ENCODE measurements at places on chromosomes 5 and 9.
A peak's percentile ranks its signal among the peaks of the same experiment; 100 is the strongest.

DNA sequence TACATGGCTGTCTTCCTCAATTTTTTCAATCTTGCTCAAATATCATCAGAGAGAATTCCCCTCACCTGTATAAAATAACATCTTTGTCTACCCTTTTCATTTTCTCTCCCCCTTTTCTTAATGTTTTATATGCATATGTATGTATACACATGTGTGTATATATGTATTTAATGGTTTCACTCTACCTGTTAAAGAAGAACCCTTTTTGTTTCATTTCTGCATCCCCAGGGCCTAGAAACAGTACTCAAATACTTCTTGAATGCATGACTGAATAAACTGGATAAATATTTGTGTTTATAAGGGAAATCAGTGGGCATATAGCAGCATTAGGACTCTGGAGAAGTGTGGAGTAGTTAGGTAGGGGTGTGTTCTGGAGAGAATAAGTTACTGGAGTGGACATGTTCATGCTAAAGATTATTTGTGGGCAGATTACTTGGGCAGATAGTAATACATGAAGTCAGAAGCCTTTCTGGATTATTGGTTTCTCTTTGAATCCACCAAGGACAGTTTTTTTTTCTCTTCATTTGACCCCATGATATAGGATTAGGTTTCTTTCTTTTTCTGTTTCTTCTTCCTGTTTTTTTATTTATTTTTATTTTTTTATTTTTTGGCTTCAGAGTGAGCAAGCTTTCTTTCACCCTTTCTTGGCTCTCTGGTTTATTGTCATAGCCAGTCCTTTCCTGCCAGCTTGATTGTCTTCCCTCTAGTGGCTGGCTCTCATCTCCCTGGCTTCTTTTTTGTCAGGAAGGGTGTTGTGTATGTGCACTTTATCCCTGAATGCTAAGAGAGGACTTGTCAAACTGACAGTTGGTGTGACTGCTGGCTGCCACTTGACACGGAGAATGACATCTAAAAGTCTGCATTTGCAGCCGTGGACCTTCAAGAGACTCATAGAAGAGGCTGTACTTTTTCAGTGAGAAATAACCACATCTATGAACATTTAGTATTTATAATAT is 89.3 kb downstream of the ZCCHC7 start:
- DNase-seq = no peak

DNA sequence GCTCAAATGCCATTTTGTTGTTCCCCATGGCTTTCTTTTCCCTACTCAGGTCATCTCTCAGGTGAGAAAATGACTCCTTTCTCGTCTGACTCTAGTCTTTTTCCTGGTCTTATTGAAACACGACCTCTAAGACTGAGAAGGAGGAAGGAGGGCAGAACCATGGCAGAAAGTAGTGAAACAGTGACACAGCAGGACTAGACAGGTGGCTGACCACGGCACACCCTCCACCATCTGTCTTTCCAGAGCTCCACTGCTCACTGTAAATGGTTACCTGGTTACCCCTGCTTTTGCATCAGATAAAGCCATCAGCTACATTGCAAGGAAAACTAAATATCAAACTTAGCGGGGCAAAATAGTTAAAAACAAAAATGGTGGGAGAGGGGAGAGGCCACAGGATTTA is 30.9 kb downstream of the NR4A3 start:
- no peak for DNase-seq

GRCh38 chr5:9149988-9150387 is 395.9 kb downstream of the SEMA5A start:
- no peak for DNase-seq

GRCh38 chr9:68974431-68974830 is 39.5 kb downstream of the PRKACG start:
- DNase-seq = no peak

GRCh38 chr5:160054047-160054446 is 45.1 kb downstream of the TTC1 start:
- no peak for DNase-seq

DNA sequence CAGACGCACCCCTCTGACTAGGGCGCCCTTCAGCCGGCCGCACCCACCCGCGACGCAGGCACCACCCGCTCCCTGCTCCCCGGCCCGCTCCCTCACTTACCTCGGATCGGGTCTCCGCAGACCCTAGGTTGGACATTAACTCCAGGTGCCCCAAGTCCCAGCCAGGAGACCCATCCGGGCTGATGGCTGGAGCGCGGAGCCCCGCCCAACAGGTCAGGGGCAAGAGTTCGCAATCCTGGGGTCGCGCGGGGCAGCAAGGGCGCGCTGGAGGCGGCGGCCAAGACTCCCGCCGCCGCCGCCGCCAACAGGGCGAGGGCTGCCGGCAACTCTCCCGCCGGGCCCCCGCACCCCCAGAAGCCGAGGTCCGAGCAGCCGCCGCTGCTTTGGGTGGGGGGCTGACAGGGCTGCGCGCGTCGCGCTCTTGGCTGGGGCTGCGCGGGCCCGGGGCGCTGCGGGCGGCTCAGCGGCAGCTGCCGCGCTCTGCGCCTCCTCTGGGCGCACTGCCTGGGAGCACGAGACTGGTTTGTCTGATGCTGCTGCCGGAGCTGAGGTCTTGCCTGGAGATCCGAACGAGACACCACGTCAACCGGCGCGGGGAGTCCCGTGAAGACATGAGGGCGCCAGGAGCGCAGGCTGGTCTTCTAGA is at the start of gene GDNF:
Gene GDNF (minus strand): TSS at position 635 of the 646 bp plus-strand sequence. CDS start 5,245 bp downstream, outside the sequence.
- peak; percentile 39 for DNase-seq

DNA sequence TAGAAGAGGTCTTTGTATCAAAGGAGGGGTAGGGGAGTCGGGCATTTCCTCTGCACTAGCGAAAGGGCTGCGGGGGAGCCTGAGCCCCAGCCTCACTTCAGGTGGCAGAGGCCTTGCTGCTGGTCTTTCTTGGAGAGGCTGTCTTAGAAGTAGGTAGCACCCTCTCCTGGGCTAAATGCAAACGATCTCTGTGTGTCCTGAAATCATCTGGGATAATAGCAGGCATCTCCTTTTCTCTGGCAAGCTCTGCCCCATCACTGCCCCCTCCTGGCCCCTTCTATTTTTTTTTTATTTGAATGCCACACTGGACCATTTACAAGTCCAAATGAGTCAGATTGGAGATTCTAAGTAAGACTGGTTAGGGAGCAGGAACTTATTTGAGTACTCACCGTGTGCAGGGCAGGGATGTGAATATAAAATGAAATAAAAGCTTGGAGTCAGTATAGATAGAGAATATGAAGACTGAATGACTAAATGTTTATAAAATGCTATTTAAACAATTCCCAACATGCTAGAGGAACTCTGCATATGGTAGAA is 137.1 kb downstream of the FGF1 start:
- peak; percentile 67 for DNase-seq

- no peak for DNase-seq
Measured at GRCh38 chr9:27365707-27366376, 68.9 kb upstream of the EQTN start.

- DNase-seq = no peak
Measured at GRCh38 chr5:148697809-148698196, 43.5 kb upstream of the HTR4 start.

DNA sequence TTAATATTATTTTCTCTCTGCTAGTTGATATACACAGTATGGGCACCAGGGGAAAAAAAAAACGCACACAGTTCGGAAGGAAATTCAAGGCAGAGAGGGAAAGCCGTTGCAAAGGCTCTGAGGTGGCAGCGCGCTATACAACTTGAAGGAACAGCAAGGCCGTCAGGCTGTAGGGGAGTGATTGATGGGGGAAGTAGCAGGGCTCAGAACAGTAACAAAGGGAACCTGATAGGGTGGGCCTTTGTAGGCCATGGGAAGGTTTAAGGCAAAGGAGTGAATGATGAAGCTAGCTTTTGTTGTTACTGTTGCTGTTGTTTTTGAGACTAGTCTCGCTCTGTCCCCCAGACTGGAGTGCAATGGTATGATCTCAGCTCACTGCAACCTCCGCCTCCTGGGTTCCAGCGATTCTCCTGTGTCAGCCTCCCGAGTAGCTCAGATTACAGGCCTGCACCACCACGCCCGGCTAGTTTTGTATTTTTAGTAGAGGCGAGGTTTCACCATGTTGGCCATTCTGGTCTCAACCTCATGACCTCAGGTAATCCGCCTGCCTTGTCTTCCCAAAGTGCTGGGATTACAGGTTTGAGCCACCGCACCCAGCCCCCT is 27.0 kb downstream of the AQP7 start:
- DNase-seq = no peak

Measured in NCI-H748 treated with DMSO at 0.1 percent for 48 hours (cell line).